Testis (tissue), 5 donors: ENCODE measurements at places on chromosomes 12 and 14. TPM values are rescaled to one million over a fixed set of nuclear protein-coding genes. Genes with fewer than 3 reads are reported as not detected.

GRCh38 chr14:32588448-32589320, 259.6 kb downstream of the AKAP6 start:
- no peak for DNase-seq
- no peaks in the 10 kb centered on the region for H3K4me1 ChIP-seq
- H3K36me3 ChIP-seq, result no peaks in the 10 kb centered on the region
- no peaks in the 10 kb centered on the region for H3K27me3 ChIP-seq
- H3K27ac ChIP-seq, result no peak overlapping the region

DNA sequence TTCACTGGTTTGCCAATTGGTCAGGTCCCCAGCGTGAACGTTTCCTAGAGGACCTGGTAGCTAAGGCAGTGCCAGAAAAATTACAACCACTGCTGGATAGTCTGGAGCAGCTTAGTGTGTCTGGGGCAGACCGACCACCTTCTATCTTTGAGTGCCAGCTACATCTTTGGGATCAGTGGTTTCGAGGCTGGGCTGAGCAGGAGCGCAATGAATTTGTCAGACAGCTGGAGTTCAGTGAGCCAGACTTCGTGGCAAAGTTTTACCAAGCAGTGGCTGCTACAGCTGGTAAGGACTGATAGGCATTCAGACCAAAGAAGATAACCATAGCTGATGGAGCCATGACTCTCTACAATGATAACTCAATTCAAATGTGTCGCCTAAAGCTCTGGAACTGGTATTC, 2.5 kb downstream of the C14orf119 start:
- no peaks in the 10 kb centered on the region for H3K27me3 ChIP-seq
- peaks cover 8% of the 10 kb centered on the region for H3K4me1 ChIP-seq
- no peak overlapping the region for H3K4me3 ChIP-seq
- no peaks in the 10 kb centered on the region for H3K36me3 ChIP-seq
- no peak overlapping the region for H3K27ac ChIP-seq

DNA sequence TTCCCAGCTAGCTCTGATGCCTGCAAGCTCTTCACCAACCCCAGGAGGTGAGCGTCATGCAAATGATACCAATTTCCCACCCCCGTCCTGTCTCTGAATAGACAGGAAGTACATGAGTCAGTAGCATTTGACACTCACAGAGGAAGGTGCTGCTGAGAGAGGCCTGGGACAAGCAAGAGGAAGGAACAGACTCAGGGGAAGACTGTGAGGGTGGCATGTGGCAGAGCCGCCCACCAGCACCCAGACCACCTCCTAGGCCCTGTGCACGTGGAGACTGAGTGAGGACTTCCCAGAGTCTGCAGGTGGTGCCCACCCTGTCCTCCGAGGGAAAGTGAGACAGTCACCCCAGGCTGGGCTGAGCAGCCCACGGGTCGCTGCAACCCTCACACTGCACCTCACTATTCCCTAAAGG, 199.5 kb upstream of the SFSWAP start:
- H3K27ac ChIP-seq, result no peak overlapping the region
- no peaks in the 10 kb centered on the region for H3K27me3 ChIP-seq
- no peaks in the 10 kb centered on the region for H3K4me1 ChIP-seq
- no peak for DNase-seq

DNA sequence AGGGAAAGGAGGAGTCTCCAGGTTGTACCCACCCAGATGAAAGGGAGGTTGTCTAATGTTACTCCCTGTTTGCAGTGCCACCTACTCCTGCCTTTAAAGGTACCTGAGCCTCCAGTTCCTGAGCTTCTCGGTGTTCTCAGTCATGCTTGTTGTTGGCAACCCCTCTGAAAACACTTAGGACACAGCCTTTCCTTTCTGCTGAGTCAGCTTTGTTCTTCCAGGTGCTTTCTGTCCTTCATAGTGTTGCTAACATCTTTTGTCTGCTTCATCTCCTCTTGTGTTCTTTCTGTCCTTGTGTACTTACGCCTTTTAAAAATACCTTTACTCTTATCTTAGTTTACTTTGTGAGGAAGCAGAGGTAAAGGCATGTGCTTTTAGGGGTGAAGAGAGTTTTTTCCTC, 97.0 kb upstream of the NEDD1 start:
- H3K27me3 ChIP-seq, result no peaks in the 10 kb centered on the region
- no peak for DNase-seq
- no peak overlapping the region for H3K4me3 ChIP-seq
- H3K36me3 ChIP-seq, result no peaks in the 10 kb centered on the region
- H3K4me1 ChIP-seq, result no peaks in the 10 kb centered on the region
- H3K27ac ChIP-seq, result no peak overlapping the region

DNA sequence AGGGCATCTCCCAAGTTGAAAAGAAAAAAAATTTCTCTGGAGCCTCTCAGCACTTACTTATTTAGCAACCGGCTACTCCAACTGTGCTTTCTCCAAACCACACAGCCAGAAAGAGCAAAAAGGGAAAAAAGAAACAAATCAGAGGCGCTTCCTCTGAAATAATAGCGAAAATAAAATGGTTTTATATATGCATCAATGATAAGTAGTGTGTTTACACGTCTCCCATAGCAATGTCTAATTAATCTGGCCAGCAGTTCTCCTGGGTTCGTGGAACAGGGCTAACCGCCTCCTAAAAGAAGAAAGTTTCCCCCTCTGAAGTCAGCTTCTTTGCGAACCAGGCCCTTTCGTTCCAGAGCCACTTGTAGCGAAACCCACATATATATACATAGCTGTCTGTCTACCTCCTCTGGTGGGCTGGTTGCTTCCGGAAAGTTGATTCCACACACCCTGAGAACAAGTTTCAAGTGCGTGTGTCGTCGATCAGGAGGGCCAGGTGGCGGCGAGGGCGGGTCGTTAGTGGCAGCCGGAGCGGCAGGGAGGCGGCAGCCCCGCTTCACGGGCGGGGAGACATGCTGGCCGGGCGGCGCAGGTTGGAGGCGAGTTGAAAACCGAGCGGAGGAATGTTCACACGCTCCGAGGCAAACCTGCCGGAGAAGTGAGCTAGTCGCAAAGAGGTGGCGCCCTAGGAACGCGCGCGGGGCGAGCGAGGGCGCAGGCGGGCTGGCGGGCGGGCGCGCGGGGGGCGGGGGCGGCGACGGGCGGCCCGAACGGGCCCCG, 2.7 kb downstream of the PTHLH start:
- no peaks in the 10 kb centered on the region for H3K27me3 ChIP-seq
- H3K4me3 ChIP-seq, result peak overlapping the region; percentile 57
- DNase-seq, result peak; percentile 67
- no peak overlapping the region for H3K27ac ChIP-seq
- peaks cover 19% of the 10 kb centered on the region for H3K4me1 ChIP-seq
- H3K36me3 ChIP-seq, result no peaks in the 10 kb centered on the region

DNA sequence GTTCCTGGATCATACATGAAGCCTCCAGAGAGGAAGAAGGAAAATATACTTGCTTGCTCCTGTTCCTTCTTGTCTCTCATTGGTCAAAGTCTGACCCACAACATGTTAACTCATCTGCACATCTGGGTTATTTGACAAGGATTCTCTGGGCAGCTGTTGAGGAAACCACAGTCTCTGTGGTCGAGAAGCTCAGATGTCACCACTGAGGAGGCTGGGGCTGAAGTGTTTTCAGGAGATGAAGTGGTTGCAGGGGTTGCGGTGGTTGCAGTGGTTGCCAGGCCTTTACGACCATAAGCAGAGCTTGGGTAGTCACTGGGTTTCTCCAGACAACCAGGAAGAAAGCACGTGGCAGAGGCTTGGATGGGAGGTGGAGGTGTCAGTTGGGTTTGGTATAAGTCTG, 265.0 kb upstream of the LRIG3 start:
- H3K27ac ChIP-seq, result no peak overlapping the region
- no peaks in the 10 kb centered on the region for H3K36me3 ChIP-seq
- no peak overlapping the region for H3K4me3 ChIP-seq
- H3K27me3 ChIP-seq, result no peaks in the 10 kb centered on the region
- no peaks in the 10 kb centered on the region for H3K4me1 ChIP-seq
- DNase-seq, result no peak

DNA sequence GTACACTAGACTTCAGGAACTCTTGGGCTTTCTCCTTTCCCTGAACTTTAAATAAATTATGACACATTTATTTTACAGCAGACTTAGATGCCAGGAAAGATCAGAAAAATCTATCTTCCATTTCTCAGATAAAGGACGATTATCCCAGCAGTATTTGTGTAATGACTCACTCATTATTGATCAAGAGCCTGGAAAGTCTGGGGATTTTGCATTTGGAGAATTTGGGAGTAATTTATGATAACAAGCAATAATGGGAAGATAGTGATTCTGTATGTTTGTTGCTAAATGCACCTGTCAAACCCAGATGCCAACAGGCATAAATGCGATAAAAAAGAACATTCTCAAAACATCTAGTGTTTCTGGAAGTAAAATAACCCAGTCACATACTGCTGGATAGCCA, 480.2 kb upstream of the ATP2B1 start:
- DNase-seq, result no peak
- no peaks in the 10 kb centered on the region for H3K36me3 ChIP-seq
- H3K27ac ChIP-seq, result no peak overlapping the region
- no peaks in the 10 kb centered on the region for H3K27me3 ChIP-seq

DNA sequence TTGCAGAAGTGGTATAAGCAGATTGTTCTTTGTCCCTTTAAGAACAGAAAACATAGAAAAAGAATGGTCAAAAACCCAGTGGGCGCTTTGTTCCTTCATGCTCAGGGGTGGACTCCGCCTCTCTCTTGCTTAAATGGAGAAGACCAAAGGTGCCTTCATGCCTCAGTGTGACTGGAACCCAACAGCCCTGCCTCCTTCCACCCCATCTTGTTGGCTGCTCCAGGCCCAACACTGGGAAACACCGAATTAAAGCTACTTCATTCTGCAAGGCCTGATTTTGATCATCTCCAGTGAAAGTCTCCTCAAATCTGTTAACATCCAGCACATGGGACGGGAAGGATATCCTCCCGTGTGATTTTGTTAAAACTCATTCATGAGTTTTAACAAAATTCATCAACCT, 103.7 kb downstream of the BCL11B start:
- no peaks in the 10 kb centered on the region for H3K36me3 ChIP-seq
- no peak overlapping the region for H3K27ac ChIP-seq
- no peak overlapping the region for H3K4me3 ChIP-seq
- H3K4me1 ChIP-seq, result no peaks in the 10 kb centered on the region
- no peaks in the 10 kb centered on the region for H3K27me3 ChIP-seq

DNA sequence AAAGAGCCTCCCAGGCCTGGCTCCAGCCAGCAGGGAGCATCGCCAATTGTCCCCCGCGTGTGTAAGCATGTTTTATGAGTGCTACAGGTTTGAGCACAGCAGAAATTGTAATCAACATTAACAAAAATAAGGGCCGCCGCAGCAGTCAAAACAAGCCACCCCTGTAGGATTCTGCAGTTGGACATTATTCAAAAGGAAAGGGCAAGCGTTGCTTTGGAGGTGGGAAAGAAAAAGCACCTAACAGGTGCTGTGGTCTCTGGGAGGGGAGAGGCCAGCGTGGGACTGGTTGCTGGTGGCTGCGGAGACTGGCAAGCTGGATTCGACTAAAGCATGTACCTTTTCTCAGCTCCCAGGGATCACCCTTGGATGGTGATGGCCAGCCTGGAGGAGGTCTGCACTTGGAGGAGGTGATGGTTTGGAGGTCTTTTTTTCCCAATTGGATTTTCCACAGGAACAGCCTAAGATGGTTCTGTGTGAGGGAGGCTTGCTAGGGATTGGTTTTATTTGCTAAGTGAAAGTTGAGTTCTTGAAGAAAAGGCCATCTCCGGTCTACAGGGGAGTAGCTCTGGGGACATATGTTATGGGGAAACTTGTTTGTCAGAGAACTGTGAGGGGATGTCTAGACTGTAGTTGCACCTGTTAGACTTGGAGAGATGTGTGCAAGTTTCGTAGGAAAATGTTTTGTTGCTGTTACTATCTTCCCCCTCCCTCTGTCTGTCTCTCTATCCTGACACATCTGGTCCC, 2.0 kb downstream of the DYRK2 start:
- H3K4me1 ChIP-seq, result peaks cover 20% of the 10 kb centered on the region
- no peaks in the 10 kb centered on the region for H3K36me3 ChIP-seq
- H3K4me3 ChIP-seq, result peak overlapping the region; percentile 88

GRCh38 chr12:6057700-6058099, 66.8 kb downstream of the VWF start:
- no peak overlapping the region for H3K27ac ChIP-seq
- H3K36me3 ChIP-seq, result no peaks in the 10 kb centered on the region
- no peak for DNase-seq
- no peaks in the 10 kb centered on the region for H3K27me3 ChIP-seq

- no peaks in the 10 kb centered on the region for H3K4me1 ChIP-seq
- H3K36me3 ChIP-seq, result no peaks in the 10 kb centered on the region
- no peak overlapping the region for H3K27ac ChIP-seq
- H3K4me3 ChIP-seq, result no peak overlapping the region
These were observed 336.4 kb upstream of the FBXO33 start for GRCh38 chr14:39768589-39768988.

DNA sequence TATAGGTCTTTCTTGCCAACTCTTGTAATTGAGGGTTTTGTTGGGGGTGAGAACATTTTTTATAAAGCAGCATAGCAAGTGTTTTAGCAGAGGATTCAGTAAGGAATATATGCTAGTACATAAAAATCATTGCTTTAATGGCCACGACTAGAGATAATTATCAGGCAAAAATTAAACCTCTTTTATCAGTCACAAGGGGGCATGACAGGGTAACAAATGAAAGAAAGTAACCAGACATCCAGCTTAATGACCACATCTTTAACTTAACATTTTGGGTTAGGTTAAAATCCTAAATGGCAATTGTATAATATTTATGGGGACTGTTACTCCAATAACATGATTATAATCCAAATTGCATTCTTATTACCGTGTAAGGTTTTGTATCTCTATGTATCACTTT, 119.6 kb downstream of the LRRIQ1 start:
- no peaks in the 10 kb centered on the region for H3K4me1 ChIP-seq
- H3K4me3 ChIP-seq, result no peak overlapping the region
- no peaks in the 10 kb centered on the region for H3K36me3 ChIP-seq
- DNase-seq, result no peak

GRCh38 chr14:32567543-32568384, 238.7 kb downstream of the AKAP6 start:
- H3K4me3 ChIP-seq, result no peak overlapping the region
- no peaks in the 10 kb centered on the region for H3K36me3 ChIP-seq
- DNase-seq, result no peak
- peaks cover 16% of the 10 kb centered on the region for H3K4me1 ChIP-seq

GRCh38 chr12:41979574-41979973, 165.1 kb downstream of the GXYLT1 start:
- no peaks in the 10 kb centered on the region for H3K27me3 ChIP-seq
- DNase-seq, result no peak
- no peaks in the 10 kb centered on the region for H3K36me3 ChIP-seq
- no peak overlapping the region for H3K27ac ChIP-seq
- no peak overlapping the region for H3K4me3 ChIP-seq

- DNase-seq, result no peak
- H3K36me3 ChIP-seq, result no peaks in the 10 kb centered on the region
- no peaks in the 10 kb centered on the region for H3K27me3 ChIP-seq
- H3K27ac ChIP-seq, result no peak overlapping the region
- no peaks in the 10 kb centered on the region for H3K4me1 ChIP-seq
These were observed 79.0 kb downstream of the PRIMA1 start for GRCh38 chr14:93709249-93709648.

Gene VDR
- total RNA-seq, result 2.9 TPM

Gene PLEKHG3
- 20.6 TPM for total RNA-seq

Gene SLC6A13
- total RNA-seq, result 3.5 TPM

Gene CCND2
- total RNA-seq, result 19.9 TPM

Gene LRRIQ1
- 29.0 TPM for total RNA-seq

Gene TMEM132D
- 0.47 TPM for total RNA-seq

Gene BATF
- 2.9 TPM for total RNA-seq

Gene INSM2
- 2.3 TPM for total RNA-seq
